ENCODE measurements at places on chromosomes 3 and 15. TPM values are rescaled to one million over a fixed set of nuclear protein-coding genes. Genes with fewer than 3 reads are reported as not detected.

MYZAP gene
- total RNA-seq, result 1.1 TPM

SH2D7 gene
- total RNA-seq, result not detected

FOXB1 gene
- 0.64 TPM for total RNA-seq

ERC2 gene
- 0.33 TPM for total RNA-seq

GP5 gene
- total RNA-seq, result 0.05 TPM

MYLK gene
- total RNA-seq, result 29.7 TPM

TMEM158 gene
- total RNA-seq, result 7.3 TPM

POMGNT2 gene
- 10.1 TPM for total RNA-seq

ACAD9 gene
- total RNA-seq, result 70.9 TPM

EPHB1 gene
- total RNA-seq, result 0.46 TPM

RBPMS2 gene
- total RNA-seq, result 33.7 TPM

NR2F2 gene
- 53.7 TPM for total RNA-seq

TUSC7 gene
- total RNA-seq, result not detected

CHRNB4 gene
- not detected for total RNA-seq

CCR9 gene
- total RNA-seq, result not detected

SLC38A3 gene
- 6.0 TPM for total RNA-seq

KCNMB3 gene
- total RNA-seq, result 5.8 TPM

XIRP1 gene
- not detected for total RNA-seq

AP3B2 gene
- 0.95 TPM for total RNA-seq

SLC28A1 gene
- total RNA-seq, result not detected

ZDHHC23 gene
- total RNA-seq, result 23.6 TPM

GOLGA8S gene
- 0.15 TPM for total RNA-seq

GPR149 gene
- not detected for total RNA-seq

SOX14 gene
- total RNA-seq, result not detected

HYAL1 gene
- 0.18 TPM for total RNA-seq

HTR3E gene
- not detected for total RNA-seq

ZDHHC3 gene
- total RNA-seq, result 49.5 TPM

ACSBG1 gene
- total RNA-seq, result 0.31 TPM

REC114 gene
- not detected for total RNA-seq

MRAS gene
- total RNA-seq, result 14.2 TPM

BTBD1 gene
- total RNA-seq, result 88.4 TPM

DPPA4 gene
- 0.26 TPM for total RNA-seq

LPCAT4 gene
- 58.5 TPM for total RNA-seq

CA12 gene
- total RNA-seq, result 0.74 TPM

TRH gene
- not detected for total RNA-seq

FANCD2OS gene
- not detected for total RNA-seq

FBXL22 gene
- total RNA-seq, result 0.54 TPM

ADAMTSL3 gene
- total RNA-seq, result not detected

GFM1 gene
- 59.3 TPM for total RNA-seq

RAMAC gene
- total RNA-seq, result 32.0 TPM

CNTN3 gene
- total RNA-seq, result not detected

CDHR4 gene
- total RNA-seq, result not detected

FXR1 gene
- total RNA-seq, result 180 TPM

GOLGA6A gene
- 0.05 TPM for total RNA-seq

CHRNA3 gene
- 0.31 TPM for total RNA-seq

XCR1 gene
- total RNA-seq, result not detected

EPHA3 gene
- 0.05 TPM for total RNA-seq

RTP3 gene
- not detected for total RNA-seq

NANOGP8 gene
- not detected for total RNA-seq

RARRES1 gene
- total RNA-seq, result 1.3 TPM

GDPGP1 gene
- total RNA-seq, result 22.8 TPM

TOMM70 gene
- 55.7 TPM for total RNA-seq

ZNF860 gene
- total RNA-seq, result 8.9 TPM

CXCR6 gene
- not detected for total RNA-seq

CCR1 gene
- total RNA-seq, result not detected

BFSP2 gene
- 0.67 TPM for total RNA-seq

CFAP91 gene
- total RNA-seq, result 0.90 TPM

RPL39L gene
- total RNA-seq, result 37.7 TPM

PEX5L gene
- 0.23 TPM for total RNA-seq

WDR93 gene
- total RNA-seq, result 0.18 TPM
